ENCODE measurements at places on chromosomes 16 and 17. TPM values are rescaled to one million over a fixed set of nuclear protein-coding genes. Genes with fewer than 3 reads are reported as not detected.

DNA sequence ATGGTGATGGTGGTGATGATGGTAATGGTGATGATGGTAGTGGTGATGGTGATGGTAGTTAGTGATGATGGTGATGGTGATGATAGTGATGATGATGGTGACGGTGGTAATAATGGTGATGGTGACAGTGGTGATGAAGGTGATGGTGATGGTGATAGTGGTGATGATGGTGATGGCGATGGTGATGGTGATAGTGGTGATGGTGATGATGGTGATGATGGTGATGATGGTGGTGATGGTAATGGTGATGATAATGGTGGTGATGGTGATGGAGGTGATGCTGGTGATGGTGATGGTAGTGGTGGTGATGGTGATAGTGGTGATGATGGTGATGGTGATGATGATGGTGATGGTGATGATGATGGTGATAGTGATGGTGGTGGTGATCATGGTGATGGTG is 148.7 kb upstream of the TNRC6C start:
- no peak for DNase-seq

DNA sequence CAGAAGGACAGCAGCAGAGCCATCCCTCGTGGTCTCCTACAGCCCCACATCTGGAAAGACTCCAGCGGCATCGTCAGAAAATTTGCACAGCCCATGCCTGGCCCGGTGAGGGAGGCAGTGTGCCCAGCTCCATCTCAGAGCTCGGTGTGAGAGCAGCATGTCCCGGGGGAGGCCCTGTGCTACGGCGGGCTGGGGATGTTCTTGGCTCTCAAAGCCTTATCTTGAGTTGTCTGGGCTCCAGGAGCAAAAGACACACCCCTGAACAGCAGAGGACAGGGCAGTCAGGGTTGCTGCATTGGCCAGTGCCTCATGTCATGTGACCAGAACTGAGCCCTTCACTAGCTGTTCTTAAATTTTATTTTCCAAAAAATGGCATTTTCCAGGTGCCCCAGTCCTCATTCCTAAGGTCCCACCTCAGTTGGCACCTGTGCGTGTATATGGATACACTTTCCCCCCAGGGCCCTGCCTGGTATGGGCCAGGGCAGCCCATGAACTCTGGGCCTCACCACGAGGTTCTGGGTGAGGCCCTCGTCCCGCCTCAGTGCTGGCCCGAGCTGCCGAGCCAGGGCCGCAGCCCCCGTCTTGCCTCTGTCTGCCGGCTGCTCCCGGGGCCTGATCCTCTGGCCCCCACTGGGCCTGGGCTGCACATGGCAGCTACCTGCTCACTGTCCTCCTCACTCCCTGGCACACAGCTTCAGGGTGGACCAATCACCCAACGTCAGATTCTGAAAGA is 3.0 kb downstream of the NUDT16L1 start:
- DNase-seq, result no peak

GRCh38 chr16:31134625-31135534 is 647 bp downstream of the PRSS8 start:
- DNase-seq, result peak; percentile 70

- DNase-seq, result no peak
Observed at GRCh38 chr17:4467287-4467686, 31.4 kb upstream of the SPNS2 start.

DNA sequence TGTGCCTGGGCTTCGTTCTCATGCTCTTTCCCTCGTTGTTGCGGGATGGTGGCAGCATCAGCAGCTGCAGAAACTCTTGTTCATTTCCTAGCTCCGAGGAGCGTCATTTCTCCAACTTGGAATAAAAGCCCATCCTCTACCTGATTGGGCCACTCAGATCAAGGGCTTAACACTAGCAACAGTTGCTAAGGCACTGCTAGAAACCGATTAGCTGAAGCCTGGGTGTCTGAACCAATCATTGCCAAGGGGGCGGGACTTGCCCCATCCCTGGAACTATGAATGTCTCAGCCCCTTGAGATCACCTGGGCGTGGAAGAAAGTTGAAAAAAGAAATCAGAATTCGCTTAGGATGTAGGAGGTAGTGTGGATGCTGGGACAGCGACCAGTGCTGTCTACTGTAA is 145.3 kb downstream of the FOXL1 start:
- no peak for DNase-seq

- DNase-seq, result no peak
Observed at GRCh38 chr17:77869041-77869599, 89.4 kb upstream of the TNRC6C start.

- DNase-seq, result no peak
Observed at GRCh38 chr16:30858111-30858495, 35.8 kb downstream of the BCL7C start.

DNA sequence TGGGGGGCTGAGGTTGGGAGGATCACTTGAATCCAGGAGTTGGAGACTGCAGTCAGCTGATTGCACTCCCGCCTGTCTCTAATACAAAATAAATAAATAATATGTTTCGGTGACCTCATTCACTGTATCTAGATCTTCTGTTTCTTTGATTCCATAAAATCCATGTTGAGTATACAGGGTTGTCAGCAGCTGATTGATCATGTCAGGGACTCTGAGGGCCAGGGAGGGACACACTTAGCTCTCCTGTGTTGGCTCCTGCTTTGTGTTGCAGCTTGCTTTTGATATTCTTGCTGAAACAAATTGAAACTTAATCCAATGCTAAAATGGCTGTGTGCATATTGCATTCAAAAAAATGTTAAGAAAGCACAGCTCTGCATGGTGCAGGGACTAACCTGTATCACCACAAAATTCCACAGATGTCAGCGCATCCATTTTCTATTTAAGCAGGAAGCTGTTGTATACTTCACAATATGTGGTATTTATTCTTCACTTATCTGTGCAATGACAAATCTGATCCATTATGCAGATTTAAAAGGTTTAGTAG is 454.5 kb downstream of the CDH11 start:
- DNase-seq, result no peak

DNA sequence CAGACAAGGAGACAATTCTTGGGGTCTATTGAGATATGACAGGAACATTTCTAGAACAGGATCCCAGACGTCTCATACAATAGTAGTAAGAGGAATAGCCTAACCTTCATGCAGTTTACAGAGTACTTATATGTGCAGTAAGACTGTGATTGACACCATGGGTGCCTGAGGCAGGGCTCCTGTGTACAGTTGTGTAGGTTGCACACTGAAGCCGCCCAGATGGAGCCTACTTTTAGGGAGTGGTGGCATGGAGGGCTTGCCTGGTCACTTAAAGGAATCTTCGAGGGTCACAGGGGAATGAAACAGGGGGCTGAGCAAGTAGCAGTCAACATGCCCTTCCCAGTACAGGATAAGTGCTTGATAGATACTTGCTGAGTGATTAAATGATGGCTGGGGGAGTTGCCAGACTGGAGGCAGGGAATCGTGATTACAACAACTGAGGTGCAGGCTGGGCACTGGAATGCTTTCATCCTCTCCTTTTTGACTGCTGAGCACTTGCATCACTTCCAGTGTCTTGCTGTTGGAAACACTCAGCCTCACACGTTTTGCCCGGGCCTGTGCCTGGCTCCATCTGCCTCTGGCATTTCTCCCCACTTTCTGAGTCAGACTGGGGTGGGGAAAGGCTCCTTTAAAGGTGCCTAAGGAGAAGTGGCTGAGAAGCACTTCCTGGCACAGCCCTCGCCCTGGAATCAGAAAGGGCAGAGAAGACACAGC is 71.0 kb downstream of the COPRS start:
- DNase-seq, result peak; percentile 81

GRCh38 chr17:49931416-49932137 is 37.4 kb upstream of the DLX4 start:
- no peak for DNase-seq

- no peak for DNase-seq
Observed at GRCh38 chr17:34578016-34578415, 1.4 kb upstream of the TMEM132E start.

GRCh38 chr17:61756561-61756960 is 106.8 kb downstream of the BRIP1 start:
- no peak for DNase-seq

- no peak for DNase-seq
Observed at GRCh38 chr16:88345031-88345720, 37.6 kb upstream of the ZNF469 start.

DNA sequence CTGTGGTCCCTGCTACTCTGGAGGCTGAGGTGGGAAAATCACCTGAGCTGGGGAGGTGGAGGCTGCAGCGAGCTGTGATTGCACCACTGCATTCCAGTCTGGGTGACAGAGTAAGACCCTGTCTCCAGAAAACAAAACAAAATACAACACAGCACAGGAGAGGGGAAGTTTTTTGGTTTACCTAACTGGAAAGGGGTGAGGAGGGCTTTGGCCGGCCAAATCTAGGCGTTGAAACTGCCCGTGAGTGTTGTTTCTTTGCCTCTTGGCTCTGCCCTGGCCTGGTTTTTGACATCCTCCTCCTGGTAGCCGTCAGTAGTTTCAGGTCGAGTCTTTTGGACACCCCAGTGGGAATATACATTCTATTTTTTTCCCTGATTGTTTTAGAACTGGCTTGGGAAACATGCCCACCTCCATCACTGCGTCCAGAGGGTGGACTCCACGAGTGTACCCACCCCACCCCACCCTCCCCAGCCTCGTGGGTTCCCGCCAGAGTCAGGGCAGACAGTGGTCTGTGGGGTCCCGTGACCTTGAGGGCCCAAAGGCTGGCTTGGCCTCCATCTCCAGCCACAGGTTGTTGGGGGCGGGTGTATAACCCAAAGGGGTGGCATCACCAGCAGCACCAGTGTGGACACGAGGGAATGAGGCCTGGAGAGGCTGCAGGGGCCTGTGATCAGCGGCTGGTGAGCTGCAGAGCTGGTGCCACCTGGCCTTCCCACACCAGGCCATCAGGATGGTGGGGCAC is 42.7 kb downstream of the NT5M start:
- no peak for DNase-seq

GRCh38 chr17:35083071-35083470 is 19.6 kb upstream of the RFFL start:
- no peak for DNase-seq

DNA sequence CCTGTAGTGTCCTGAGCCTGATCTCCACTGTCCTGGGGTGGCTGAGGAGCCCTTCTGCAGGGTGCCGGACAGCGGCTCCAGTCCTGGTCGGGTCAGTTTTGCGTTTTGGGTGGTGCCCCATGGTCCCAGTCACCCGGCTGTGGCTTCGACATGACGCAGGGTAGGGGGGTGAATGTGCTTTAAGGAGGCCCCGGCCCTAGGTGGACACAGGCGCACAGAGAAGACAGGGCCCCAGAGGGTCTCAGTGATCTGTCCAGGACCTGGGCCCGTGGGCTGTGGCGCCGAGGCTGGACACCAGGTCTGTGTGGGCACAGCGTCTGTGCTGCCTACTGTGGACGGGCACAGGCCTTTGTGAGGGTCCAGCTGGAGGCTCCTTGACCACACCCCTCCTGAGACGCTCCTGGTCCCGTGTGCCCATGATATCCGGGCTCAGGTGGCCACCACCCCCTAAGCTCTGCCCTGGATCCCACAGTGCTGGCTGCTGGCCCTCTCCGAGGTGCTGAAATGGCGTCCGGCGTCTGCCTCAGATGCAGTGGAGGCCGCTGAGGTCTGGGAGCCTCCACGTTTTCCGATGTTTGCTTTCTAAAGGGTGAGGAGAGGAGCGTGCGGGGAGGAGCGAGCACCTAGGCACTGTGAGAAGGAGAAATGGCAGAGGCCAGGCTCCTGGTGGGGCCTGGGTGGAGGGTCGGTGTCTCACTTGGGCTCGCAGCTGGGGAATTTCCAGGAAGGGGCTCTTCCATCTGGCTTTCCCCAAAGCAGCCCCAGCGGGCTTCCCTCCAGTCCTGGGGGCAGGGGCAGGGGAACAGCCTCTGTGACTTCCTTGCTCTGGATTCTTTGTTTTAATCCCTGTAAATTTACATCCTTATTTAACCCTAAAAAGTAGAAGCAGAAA is 56.1 kb upstream of the ACSF3 start:
- DNase-seq, result peak; percentile 42

GRCh38 chr16:82628711-82629110 is 1.9 kb downstream of the CDH13 start:
- no peak for DNase-seq

DNA sequence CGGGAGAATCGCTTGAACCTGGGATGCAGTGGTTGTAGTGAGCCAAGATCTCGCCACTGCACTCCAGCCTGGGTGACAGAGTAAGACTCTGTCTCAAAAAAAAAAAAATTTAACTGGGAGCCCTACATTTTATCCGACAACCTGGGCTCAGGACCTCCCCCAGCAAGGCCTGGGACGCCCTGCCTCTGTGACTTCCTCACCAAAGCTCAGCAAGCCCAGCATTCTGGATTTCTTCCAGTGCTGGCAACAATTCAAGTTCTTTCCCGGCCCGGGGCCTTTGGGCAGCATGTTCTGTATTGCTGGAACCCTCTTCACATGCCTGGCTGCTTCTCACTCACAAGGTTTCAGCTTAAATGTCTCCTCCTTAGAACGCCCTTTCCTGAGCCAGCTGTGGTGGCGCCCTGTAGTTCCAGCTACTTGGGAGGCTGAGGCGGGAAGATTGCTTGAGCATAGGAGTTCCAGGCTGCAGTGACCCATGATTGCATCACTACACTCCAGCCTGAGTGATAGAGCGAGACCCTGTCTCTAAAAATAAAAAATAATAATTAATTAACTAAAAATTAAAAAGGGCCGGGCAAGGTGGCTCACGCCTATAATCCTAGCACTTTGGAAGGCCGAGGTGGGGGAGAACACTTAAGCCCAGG is 15.9 kb upstream of the MEIOB start:
- no peak for DNase-seq

DNA sequence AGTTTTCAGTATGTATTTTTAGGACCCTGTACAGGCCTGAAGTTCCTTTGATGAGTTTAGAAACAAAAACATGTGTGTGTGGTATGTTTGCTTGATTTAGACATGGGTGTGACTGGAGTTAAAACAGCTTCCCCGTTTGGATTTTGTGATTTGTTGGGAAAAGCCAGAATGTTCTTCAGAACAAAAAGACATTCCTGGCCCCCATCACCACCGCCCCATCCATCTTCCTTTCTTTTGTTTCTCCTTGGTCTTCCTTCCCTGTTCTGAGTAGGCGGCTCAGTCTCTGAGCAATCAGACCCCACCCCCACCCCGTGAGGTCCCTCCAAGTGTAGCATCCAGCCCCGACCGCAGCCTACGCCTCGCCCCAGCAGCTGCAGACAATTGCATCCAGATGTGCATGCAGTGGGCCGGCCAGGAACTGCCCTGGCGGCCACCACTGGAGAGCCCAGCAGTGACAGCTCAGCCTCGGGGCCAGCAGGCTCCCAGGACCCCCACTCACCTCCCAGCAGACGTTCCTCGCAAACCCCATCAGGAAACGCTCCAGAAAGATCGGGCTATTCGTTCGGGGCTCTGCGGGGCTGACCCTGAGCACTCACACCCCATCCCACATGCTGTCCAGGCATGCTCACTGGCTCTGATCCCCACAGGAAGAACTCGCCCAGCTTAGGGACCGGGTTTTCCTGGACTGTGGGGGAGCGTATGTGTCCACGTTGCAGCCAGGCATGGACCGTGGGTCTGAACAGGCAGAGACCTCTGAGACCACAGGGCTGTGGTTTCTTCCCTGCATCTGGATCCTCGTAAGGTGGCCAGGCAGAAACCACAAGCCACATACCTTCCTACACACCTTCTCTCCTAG is 99.8 kb upstream of the CDH5 start:
- DNase-seq, result no peak

TNFRSF17 gene
- total RNA-seq, result not detected

DRC3 gene
- 7.2 TPM for total RNA-seq

ST6GALNAC2 gene
- 18.7 TPM for total RNA-seq

KRTAP4-16 gene
- total RNA-seq, result not detected

TCF25 gene
- 347 TPM for total RNA-seq

PPY gene
- total RNA-seq, result not detected

GNAO1 gene
- total RNA-seq, result 3.9 TPM

CLDN9 gene
- total RNA-seq, result 16.4 TPM

All from PC-9 (cell line).